ENCODE measurements at places on chromosomes 7 and 10.

GRCh38 chr10:15208221-15208620 is 39.7 kb upstream of the NMT2 start:
- no peak for DNase-seq

DNA sequence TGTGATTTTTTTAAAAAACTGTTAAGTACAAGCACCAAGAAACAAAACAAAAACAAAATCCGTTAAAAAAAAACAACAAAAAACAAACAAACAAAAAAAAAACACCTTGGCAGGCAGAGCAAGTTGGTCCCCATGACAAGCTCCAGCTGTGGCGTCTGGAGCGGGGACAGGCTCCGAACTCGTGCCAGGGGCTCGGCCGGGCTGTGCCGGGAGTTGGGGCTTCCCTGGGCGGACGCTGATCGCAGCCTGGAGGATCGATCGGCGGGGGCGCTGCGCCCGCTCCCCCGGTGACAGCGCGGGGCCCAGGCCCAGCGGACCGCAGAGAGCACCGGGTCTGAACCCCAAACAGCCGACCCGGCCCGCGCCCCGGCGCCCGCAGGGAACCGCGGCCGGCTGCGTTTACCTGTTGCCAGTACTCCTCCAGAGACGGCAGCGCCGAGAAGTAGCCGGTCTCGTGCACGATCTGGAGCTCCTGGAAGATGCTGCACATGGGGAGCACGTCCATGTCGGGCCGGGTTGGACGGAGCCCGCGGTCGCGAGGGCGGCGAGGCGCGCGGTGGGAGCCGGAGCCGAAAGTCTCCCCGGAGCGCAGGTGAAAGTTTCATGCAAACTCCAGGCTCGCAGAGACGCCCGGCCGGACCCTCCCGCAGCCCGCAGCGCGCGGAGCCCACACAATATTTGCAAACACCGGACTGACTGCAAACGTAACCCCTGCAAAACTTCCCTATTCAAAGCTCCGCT is at the start of gene KLF6:
Gene KLF6, minus strand, starts transcription at position 700 of the 741 bp plus-strand sequence. Its CDS starts 195 bp downstream, at position 505.
- DNase-seq = no peak

DNA sequence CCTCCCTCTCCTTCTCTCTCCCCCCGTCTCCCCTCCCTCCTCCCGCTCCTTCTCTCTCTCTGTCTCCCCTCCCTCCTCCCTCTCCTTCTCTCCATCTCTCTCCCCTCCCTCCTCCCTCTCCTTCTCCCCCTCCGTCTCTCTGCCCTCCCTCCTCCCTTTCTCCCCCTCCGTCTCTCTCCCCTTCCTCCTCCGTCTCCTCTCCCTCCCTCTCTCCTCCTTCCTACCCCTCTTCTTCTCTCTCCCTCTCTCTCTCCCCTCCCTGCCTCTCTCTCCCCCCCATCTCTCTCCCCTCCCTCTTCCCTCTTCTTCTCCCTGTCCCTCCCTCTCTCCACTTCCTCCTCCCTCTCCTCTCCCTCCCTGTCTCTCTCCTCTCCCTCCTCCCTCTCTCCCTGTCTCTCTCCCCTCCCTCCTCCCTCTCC is 32.2 kb downstream of the AP5Z1 start:
- no peak for DNase-seq

- no peak for DNase-seq
Observed at GRCh38 chr10:3339121-3339520, 166.5 kb upstream of the PITRM1 start.

DNA sequence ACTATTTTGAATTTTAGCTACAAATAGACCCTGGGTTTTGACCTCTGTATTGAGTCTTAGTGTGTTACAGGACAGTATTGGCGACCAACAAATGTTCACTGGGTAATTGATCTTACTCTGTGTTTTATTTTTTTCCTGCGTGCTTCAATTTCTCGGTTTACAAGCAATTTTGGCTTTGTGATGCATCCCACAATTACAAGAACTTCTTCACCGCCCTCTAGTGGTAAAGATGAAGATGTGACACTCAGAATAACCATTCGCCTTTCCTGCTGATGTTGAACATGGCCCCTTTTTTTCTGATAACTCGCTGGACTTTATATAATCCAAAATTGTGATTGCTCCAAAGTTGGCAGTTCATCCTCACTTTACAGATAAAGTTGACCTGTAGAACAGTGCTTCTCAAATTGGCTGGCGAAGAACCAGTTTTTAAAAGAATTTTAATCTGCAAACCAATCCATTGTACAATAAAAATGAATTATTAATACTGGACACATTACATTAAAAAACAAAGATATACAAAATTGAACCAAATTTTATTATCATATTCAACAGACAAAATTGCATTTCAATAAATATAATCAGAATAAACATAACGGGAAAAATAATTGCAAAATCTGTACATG is 20.2 kb upstream of the SMC3 start:
- DNase-seq = no peak

DNA sequence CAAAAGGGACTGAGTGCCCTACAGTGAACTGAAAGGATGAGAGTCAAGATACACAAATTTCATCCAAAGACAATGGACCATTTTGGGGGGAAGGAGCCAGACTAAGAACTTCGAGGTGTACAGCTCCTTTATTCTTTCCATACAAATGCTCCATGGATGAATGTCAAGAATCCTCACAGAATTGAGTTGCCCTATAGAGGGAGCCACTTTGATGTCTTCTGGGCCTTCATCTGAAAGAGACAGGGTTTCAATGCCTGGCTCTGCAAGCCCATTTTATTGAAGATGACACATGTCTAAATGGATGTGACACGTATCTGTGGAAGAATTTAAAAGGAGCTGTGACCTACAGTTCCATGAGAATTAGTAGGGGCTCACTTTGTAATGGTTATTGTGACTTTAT is 32.0 kb upstream of the NRG3 start:
- no peak for DNase-seq

DNA sequence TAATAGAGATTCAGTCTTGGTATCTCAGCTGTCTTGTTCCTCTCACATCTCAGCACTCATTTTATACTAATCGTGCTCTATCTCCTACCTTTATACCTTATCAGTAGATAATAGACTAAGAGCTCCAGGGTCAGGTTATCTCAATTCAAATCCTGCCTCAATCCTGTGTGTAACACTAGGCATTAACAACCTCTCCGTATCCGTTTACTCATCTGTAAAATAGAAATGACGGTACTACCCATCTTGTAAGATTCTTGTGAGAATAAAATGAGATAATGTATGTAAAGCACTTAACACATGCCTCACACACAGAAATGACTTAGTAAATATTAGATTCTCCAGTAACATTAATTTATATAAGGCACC is 622 bp upstream of the P4HA1 start:
- no peak for DNase-seq

DNA sequence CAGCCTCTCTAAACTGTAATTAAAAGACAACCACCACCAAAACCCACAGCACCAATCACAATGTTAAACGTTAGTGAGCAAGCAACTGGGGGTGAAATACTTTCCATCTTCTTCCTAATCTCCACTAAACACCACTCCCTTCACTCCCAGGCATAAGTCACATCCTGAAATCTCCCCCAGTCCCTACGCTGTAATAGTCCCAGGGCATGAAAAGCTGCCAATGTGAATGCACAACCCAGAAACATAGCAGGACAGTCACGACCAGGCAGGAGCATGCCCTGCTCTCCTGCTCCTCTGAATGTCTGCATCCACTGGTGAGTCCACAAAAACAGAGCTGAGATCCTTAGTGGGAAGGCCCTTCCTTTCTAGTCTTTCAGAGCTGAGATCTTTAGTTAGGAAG is 288.9 kb downstream of the PARD3 start:
- DNase-seq = no peak

GRCh38 chr10:7170626-7171322 is 240.1 kb downstream of the SFMBT2 start:
- DNase-seq = no peak

DNA sequence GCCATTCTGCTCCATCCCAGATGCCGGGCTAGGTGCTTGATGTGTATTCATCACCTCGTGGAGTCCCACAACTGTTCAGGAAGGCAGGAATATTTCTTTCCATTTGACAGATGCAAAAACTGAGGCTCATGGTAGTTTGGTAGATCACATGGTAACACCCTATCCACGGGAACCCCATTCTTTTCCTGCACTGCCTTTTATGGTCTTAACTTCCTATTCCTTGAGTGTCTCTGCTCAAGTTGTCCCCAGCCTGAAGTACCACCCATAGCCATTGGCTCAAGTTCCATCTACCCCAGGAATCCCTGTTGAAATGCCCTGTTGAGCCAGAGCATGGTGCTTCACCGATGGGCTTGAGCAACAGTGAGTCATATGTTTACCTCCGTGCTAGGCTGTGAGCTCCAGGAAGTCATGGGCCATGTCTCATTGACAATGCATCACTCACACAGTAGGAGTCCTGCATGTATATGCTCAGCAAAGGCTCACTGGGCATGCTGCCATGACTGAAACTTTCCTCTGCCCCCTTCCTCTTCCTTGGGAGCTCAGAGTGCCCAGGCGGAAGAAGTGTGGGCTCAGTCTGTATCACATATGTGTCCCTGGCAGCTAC is 71.7 kb upstream of the ADAM12 start:
- DNase-seq = no peak

DNA sequence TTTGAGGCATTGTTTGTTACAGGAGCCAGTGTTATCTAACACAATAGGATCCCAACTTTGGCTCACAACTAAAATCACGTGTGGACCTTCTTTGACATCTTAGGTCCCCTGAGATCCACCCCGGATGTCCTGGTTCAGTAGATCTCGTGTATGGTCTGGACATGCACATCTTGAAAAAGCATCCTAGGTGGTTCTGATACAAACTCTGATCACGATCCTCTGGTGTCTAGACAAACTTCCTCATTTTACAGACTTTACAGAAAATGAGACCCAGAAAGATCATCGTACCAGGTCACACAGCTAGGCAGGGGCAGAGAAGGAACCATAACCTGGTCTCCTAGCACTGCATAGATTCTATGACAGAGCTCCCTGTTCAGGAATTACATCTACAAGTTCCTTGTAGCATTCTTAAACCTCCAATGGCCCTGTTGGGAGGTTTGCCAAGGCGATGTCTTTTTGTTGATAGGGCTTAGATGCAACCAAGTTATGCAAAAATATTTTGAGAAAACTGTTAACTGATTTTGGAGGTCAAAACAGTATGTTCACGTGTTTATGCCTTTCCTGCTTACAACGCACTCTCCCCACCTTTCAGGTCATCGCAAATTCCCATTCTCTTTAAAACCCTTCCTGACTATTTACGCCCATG is 30.8 kb upstream of the CHST15 start:
- no peak for DNase-seq

GRCh38 chr7:77310982-77311381 is 105.2 kb downstream of the GSAP start:
- DNase-seq = no peak

DNA sequence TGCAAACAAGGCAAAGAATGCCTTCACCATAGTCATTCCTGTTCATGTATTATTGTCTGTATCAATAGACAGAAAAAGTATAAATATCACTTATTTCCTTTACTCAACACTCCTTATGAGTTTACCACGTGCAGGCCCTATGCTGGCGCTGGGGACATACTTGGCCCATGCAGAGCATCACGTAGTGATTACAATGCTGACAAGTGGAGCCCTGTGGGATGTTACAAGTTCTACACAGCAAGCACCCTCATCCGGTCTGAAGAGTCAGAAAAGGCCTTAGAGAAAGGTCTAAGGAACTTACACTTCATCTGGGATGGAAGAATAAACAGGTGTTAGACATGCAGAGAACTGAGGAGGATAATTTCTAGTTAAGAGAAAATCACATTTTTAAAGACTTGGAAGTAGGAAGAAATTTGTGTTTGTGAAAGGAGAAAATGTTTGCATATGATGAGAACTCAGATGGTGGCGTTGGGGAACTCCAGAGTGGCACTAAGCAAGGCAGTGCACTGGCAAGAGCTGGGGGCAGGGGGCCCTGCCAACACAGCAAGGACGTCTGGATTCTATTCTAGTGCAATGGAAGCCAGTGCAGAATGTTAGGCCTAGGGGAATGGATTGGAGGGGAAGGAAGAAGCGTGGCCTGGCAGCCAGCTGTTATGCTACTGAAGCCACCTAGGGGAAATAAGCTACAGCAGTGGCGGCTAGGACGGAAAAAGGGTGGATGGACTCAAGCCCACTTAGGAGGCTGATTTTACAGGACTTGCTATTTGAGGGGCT is 116.2 kb downstream of the ELMO1 start:
- DNase-seq = no peak

GRCh38 chr10:71221586-71222202 is 9.3 kb downstream of the UNC5B start:
- DNase-seq = no peak
